Thyroid gland (tissue), 4 donors: ENCODE measurements at places on chromosomes 13 and 19. TPM values are rescaled to one million over a fixed set of nuclear protein-coding genes. Genes with fewer than 3 reads are reported as not detected.

- peak; percentile 91 for DNase-seq
- H3K4me1 ChIP-seq, result peaks cover 40% of the 10 kb centered on the region
- H3K4me3 ChIP-seq, result no peak overlapping the region
- H3K27me3 ChIP-seq, result no peaks in the 10 kb centered on the region
- H3K36me3 ChIP-seq, result peaks cover 21% of the 10 kb centered on the region
Measured at GRCh38 chr19:2186071-2186846, 22.5 kb downstream of the DOT1L start.

TUBA3C gene
- 0.94 TPM for total RNA-seq

IGSF23 gene
- total RNA-seq, result not detected

- peaks cover 8% of the 10 kb centered on the region for H3K4me1 ChIP-seq
- H3K4me3 ChIP-seq, result no peak overlapping the region
- no peak overlapping the region for H3K27ac ChIP-seq
- H3K27me3 ChIP-seq, result no peaks in the 10 kb centered on the region
- no peak for DNase-seq
Measured at GRCh38 chr13:33487575-33488243, 202.2 kb upstream of the STARD13 start.

DNA sequence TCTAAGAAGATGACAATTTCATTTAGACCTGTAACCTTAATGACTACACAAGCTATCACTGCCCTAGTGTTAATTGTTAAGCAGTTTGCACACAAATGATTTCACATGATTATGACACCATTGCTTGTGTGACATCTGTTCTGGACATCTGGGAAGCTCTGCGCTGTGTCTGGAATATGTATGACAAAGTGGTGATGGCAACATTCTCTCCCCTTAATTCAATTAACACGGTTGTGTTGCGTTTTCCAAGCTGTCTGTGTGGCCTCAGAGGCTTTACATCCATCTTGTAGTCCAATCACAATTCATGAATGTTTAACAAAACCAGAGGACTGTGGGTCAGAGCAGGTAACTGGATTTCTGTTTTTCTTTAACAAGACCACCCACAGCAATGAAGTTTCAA is 204.4 kb downstream of the COG6 start:
- H3K4me1 ChIP-seq, result no peaks in the 10 kb centered on the region
- H3K36me3 ChIP-seq, result no peaks in the 10 kb centered on the region
- H3K27me3 ChIP-seq, result no peaks in the 10 kb centered on the region
- H3K27ac ChIP-seq, result no peak overlapping the region
- no peak overlapping the region for H3K4me3 ChIP-seq

DNA sequence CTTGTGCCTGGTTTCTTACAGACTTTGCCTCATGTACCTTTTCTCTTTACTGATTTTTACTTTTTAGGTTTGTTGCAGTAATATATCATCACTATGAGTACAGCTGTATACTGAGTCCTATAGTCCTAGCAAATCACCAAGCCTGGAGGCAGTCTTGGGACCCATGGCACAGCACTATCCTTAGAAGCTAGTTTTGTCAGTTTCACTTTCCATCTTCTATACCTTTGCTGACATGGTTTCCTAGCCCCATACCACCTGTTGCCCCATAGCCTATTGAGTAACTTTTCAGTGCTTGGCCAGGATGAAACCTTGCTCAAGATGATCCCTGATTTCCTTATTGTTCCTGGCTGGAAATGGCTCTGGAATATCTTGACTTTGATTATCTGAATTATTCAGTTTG is 826.4 kb downstream of the GPC5 start:
- no peak overlapping the region for H3K27ac ChIP-seq
- no peak overlapping the region for H3K4me3 ChIP-seq
- H3K4me1 ChIP-seq, result no peaks in the 10 kb centered on the region
- no peaks in the 10 kb centered on the region for H3K27me3 ChIP-seq
- no peaks in the 10 kb centered on the region for H3K36me3 ChIP-seq
- DNase-seq, result no peak

DNA sequence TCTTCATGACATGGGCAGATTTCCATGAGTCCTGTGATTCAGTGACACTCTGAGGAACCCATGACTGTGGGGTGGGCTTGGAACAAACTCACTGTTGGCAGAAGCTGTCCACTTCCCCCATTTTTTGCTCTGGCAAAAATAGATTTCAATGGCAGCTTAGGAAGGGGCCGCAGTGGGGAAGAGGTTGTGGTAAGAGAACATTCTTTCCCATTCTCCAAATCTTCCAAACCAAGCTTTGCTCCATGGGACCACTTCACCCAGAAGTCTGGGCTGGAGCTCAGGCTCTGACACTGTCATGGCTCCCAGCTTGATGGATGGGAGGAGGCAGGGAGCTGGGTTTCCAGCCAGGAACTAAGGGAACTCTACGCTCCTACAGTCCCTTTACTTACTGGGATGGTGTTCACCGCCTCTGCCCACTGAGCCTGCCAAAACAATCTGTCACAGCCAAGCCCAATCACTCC is 24.9 kb upstream of the MEDAG start:
- H3K4me1 ChIP-seq, result no peaks in the 10 kb centered on the region
- H3K27ac ChIP-seq, result no peak overlapping the region
- no peaks in the 10 kb centered on the region for H3K36me3 ChIP-seq

DNA sequence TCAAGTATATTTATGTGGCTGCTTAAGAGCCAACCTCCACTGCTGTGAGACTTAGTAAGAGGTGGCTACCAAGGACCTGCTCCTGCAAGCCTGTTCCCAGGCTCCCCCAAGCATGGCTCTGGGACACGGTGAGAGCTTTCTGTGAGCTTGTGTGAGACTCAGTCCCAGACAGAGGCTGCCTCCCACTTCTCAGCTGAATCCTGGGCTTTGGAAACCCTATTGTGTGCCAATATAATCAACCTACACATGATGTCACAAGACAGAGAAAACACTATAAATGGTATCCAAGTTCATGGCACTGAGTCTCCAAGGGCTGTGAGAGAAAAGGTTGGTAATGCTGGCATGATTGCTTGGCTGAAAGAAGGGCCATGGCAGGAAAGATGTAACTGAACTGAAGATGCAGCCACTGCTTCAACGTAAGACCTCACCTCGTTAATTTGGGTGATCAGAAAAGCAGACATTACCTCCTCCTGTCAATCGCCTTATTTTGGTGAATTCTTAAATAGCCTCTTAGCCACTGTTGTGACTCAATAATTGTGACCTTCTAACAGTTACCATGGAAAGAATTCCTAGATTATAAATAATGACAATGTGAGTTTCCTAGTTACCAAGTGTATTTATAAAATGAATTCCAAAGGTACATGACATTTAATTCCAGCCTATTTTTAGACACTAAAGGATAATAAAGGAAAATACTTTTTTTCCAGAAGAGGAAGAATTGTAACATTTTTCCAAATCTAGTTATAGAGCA is 332.0 kb downstream of the IRS2 start:
- DNase-seq, result no peak
- no peaks in the 10 kb centered on the region for H3K27me3 ChIP-seq
- no peak overlapping the region for H3K4me3 ChIP-seq
- no peaks in the 10 kb centered on the region for H3K4me1 ChIP-seq

FXYD3 gene
- not detected for total RNA-seq

C19orf73 gene
- 8.5 TPM for total RNA-seq

TNNT1 gene
- not detected for total RNA-seq

KLF1 gene
- total RNA-seq, result not detected

BORA gene
- total RNA-seq, result 6.6 TPM

GRCh38 chr13:21638319-21639282 is 32.3 kb upstream of the FGF9 start:
- no peak overlapping the region for H3K27ac ChIP-seq
- DNase-seq, result peak; percentile 4
- no peaks in the 10 kb centered on the region for H3K36me3 ChIP-seq
- no peaks in the 10 kb centered on the region for H3K27me3 ChIP-seq
- peaks cover 7% of the 10 kb centered on the region for H3K4me1 ChIP-seq

CEACAM4 gene
- total RNA-seq, result 0.73 TPM

IL17D gene
- total RNA-seq, result 3.2 TPM
